Activated T-cell treated with anti-CD3 and anti-CD28 coated beads, Interleukin-2, amount 50 U/mL, for 4 hours (primary cell): ENCODE measurements at places on chromosomes 3 and 15. TPM values are rescaled to one million over a fixed set of nuclear protein-coding genes. Genes with fewer than 3 reads are reported as not detected.

DNA sequence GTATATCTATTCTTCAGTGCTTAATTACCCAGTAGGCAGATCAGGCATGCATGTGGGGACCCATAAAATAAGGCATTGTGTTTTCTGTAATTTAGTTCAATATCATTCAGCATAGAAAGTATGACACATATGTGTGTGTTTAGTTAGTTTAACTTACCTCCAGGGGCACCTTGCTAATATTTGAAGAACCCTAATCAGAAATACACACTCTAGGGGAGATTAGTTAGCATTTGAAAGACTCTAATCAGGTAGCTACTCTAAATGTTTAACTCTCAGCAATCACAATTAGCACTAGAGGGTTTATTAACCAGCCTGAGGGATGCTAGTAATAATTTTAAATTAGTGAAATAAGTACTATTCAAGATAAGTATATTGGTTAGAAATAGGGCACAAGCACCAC lies 104.5 kb downstream of the ECT2 start:
- no peak for DNase-seq

PAK6 gene
- total RNA-seq, result 0.84 TPM

ASTE1 gene
- 14.0 TPM for total RNA-seq

- DNase-seq, result no peak
Measured at GRCh38 chr3:141384575-141384974, 16.3 kb downstream of the ZBTB38 start.

DNA sequence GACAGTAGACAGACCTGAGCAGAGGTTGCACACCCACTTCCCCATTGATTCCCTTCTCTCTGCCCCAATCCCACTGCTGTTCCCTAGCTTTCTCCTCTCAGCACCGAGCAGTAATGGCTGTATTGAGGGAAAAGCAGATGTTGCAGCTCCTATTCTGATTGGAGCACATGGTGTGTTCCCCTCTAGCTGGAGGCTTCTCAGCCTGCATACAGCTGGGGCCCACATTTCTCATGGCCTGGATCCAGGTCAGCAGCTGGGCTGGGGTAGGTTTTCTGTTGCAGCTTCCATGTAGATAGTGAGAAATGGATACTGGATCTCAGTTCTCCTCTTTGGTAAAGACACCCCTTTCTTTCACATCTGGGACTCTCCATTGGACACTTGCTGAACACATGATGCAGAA lies 50.1 kb downstream of the RYR3 start:
- DNase-seq, result no peak

- no peak for DNase-seq
Measured at GRCh38 chr3:77699125-77699691, 659.3 kb downstream of the ROBO2 start.

DNA sequence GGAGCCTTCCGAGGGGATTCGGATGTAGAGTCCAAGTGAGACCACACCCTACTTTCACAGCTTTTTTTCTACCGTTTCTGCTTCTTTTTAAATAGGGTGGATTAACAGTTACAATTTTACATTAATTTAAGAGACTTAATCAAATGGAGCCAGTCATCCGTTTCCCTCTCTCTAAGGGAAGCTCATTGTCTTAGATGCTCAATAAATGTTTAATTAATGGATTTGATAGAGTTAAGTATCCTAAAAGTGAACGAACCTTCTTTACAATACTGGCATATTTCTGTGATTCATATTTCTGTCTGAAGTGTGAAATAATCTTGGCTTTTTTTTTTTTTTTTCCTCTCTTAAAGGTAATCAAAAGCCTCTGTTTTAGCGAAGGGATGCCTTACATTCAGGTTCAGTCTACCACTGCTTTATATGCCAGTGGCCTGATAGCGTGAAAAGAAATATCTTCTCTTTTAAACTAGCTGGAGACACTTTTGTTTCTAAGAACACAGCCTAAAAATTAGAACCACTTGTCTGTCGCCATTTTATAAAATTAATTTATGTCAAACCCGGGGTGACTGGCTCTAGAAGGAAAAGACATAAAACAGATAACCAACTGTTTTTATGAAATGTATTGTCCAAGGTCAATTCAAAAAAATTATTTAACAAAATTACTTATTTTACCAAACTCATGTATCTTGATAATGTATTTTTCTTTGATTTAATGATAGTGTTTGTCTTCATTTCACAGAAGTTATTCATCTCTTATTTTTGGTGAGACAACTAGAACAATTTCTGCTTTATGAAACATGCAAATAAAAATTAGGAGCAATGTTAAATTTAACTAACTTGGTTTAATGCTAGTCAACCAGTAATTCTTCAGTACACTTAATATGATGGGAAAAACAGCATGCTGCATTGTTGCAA lies 2.5 kb upstream of the CTNNB1 start:
- DNase-seq, result no peak

DNA sequence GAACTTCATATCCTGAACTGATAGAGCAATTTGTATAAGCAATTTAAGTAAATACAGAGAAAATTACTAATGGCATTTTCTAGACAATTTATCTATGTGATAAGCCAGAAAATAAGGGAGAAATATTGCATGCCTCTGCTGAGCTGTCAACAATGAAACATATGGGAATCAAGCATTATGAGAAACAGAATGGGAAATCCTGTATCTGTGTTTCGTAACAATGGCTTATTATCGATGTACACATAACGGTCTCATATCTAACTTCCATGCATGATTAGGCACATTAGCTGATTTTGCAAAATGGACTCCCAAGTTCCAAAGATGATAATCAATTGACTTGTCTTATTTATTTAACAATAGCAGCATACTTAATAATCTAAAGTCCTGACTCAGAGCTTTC lies 30.4 kb upstream of the KCNMB2 start:
- DNase-seq, result no peak

RBP2 gene
- total RNA-seq, result not detected

GRCh38 chr3:76181213-76181612 lies 395.9 kb upstream of the ZNF717 start:
- no peak for DNase-seq

GRCh38 chr3:18751514-18751913 lies 326.4 kb upstream of the SATB1 start:
- DNase-seq, result no peak
